ENCODE measurements at places on chromosomes 7 and 10.

DNA sequence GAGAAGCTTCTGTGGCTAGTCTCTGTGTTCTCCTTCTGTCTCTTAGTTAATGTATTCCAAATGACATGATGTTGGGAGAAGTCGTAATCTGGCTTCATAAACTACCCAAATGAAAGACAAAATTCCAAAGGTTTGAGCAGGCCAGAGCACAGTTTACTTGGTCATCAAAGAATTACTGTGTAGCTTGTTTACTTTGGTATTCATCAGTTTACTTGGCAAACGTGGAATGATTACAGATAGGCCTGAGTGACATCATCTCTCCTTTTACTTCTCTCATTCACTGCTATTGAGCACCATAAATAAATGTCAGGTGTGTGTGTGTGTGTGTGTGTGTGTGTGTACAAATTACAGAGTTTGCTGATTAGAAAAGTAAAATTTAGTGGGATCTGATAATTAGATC is 327.3 kb downstream of the PHTF2 start:
- no peak for DNase-seq

DNA sequence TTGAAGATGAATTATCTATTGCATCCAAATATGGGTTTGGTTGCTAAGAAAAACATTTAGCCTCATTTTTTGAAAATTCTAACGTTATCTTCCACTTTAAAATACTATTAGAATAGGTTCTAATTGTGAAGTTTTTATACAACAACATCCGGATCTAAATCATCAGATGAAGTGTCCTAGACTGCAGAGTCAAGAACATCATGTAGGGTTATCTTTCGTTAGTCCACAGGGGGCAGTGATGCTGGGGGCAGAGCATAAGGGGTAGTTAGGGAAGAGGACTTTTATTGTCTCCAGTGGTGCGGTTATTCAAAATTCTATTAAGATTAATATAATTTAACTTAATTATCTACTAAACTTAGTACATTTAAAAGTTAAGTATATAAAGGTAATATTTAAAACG is 990.6 kb upstream of the PHF14 start:
- DNase-seq, result no peak

DNA sequence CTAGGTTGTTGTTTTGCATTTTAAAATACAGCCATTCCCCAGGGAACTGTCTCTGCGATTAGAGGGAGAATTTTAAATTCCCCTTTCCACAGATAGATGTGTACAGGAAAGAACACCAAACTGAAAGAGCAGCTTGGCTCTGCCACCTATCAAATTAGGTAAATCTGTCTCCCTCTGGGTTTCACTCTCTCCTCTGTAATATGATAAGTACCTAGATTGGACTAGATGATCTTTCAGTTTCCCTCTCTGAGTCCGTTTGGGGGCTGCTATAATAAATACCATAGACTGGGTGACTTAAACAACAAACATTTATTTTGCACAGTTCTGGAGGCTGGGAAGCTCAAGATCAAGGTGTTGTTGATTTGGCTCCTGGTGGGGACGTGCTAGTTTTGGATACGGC is 186.0 kb downstream of the KIF20B start:
- DNase-seq, result no peak

DNA sequence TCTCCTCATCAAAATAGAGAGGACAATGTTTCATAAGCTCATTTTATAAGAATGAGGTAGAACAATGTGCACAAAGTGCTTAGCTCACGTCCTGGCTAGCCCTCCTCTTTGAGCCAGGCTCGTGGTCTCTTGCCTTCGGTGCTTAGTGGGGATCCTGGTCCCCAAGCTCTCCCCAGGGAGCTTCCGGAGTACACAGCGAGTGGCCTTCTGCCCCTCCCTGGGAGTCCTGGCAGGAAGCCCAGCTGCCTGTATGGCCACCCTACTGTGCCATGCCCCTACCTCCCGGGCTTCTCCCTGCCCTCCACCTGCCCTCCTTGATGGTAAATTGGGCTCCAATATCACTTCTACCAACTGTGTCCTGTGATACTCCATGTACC is 868 bp downstream of the MYO1G start:
- DNase-seq, result no peak

GRCh38 chr7:104382616-104383015 is 54.2 kb downstream of the LHFPL3 start:
- DNase-seq, result no peak

GRCh38 chr10:111116211-111116610 is 39.4 kb downstream of the ADRA2A start:
- DNase-seq, result no peak

DNA sequence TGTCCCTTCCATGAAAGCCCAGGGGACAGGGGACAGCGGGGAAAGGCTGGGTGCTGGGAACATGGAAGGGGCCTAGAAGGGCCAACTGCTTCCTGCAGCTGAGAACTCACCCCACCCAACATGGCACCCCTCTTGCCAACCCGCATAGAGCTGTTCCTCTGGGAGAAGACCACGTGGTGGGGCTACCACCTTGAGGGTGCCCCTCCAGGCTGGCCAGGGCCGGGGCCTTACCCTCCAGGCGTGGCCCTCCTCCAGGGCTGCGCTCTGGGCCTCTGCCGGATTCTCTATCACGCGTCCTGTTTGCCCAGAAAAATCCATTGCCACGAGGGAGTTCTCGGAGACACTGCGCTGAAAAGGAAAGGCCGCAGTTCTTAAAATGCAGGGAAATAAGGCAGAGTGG is 39.9 kb upstream of the DDC start:
- no peak for DNase-seq

- DNase-seq, result no peak
These were observed 70.6 kb upstream of the CCDC6 start for GRCh38 chr10:59976909-59977308.

DNA sequence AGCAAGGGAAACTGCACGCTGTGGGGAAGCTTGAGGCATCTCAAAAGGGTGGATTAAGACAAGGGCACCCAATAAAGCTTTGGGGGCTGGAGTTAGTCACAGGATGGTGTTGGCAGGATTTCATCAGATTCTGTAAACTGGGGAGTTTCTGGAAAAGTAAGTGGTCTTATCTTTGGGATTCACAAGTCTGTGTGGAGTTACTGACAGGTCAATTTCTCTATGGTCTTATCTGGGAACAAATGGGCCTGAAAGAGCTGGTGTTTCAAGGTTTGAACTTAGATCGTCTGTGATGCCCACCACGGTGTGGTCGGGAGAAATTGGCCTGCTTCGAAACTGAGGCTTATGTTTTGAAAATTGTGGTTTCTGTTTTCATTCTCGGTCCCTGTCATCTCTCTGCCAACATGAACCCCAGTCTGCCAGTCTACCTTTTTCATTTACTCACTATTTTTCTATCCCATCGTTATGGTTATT is 23.8 kb upstream of the AOAH start:
- DNase-seq, result no peak

- no peak for DNase-seq
These were observed 134.0 kb downstream of the GRID1 start for GRCh38 chr10:86232644-86233043.

- DNase-seq, result no peak
These were observed 84.0 kb downstream of the NRBF2 start for GRCh38 chr10:63217120-63217605.

DNA sequence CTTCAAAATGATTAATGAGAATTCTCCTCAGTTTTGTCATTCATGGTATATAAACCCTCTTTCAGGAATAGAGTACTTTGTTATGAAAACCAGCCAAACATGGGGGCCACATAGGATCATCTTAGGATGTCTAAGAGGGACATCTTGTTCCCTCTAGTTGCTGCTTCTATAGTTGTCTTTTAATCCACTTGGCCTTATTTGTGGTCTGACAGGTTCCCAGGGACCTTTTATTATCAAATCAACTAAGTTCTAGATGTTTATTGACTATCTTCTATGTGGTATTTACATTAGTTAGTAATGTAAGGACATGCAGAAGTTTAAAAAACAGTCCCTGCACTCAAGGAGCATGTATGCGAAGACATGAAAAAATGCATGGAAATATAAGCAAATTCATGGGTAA is 1.6 kb upstream of the ZC3HAV1 start:
- no peak for DNase-seq

DNA sequence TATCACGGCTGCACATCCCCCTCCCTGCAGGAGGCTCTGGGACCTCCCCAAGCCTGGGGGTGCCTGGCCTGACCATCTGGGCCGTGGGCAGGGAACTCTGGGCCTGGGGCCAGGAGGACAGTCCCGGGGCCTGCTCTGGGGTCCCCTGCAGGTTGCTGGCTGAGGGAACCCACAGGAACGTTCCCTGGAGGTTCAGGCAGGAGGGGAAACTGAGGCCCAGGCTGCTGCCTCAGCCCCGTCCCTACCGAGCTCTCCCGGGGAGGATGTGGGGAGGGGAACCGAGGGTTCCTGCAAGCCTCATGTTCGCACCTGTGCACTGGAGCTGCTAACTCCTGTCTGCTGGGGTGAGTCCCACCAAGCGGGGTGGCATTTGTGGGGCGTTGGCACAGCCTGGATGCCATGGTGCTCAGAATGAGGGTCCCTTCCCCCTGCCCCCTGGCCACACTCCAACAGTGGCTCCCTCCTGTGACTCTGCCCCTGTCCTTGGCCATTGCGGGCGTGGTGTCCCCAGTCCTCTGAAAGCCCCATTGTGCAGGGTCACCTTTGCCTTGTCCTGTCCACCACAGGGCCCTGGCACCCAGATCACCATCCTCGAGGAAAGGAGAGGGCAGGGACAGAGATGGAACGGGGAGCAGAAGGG is 9.4 kb downstream of the ELFN1 start:
- DNase-seq, result no peak

- no peak for DNase-seq
These were observed 119.9 kb downstream of the LARP4B start for GRCh38 chr10:811379-812175.

DNA sequence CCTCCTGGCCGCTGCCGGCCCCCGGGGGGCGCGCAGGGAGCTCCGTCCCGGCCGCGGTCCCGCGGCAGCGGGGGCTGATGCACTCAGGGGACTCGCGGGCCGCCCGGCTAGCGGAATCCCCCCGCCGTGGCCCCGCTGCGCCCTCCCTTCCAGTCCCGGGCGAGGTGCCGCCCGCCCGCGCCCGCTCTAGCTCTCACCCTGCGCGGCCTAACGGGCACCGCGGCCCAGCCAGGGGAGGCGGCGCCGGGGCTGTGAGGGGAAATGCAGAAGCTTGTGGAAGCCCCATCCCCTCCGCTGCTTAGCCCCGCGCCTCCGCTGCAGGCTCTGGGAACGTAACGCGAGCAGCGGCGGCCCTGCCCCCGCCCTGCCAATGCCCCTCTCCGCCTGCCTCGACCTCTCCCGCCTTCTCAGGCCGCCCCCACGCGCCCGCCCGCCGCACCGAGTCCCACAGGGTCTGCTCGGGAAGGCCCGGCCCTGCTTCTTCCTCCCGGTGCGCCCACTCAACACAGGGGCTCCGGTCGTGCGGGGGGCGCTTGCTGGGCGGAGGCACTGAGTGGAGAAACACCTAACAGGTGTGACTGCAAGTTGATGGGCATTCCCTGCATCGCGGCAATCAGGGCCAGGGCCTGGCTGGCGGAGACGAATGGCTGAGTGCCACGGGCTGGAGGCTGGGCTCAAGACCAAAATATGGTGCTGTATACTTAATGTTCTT is 384 bp upstream of the TMEM229A start:
- no peak for DNase-seq

GRCh38 chr10:131905603-131906268 is 4.9 kb downstream of the PPP2R2D start:
- no peak for DNase-seq

GRCh38 chr7:85851571-85852193 is 664.8 kb upstream of the SEMA3D start:
- no peak for DNase-seq

DNA sequence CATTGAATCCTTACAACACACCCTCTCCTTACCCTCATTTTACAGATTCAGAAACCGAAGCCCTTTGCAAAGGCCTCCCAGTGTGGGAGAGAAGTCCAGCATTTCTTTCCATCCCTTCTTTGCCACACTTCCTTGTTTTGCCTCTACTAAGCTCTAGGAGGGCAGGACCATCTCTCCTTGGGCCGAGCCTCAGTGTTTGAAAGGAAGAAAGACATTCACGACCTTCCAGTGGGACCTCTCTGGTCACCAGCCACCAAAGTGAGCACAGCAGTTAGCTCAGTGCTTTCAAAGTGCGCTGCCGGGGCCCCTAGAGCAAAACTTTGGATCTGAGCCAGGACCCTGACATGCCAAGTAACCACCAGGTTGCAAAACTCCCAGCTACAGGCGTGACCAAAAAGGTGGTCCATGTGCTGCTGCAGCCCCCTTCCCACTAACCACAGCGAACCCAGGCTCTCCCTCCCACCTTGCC is 12.4 kb downstream of the CTBP2 start:
- DNase-seq, result no peak

DNA sequence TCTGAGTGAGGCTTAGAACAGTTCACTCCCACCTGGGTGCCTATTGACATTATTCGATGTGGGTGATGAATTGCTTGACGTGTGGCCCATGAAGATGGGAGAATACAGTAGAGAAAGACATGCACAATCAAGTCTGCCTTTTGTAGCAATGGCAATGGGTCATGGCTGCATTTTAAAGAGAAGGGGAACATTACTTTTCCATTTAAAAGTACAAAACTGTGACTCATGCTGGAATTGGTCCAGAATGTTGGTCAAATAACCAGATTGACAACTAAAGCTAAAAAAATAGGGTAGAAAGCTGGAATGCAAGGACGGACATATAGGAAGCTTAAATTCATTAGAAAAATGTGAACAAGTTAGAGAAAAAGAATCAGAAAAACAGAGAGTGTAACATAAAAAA is 104.1 kb upstream of the SLC25A13 start:
- no peak for DNase-seq

DNA sequence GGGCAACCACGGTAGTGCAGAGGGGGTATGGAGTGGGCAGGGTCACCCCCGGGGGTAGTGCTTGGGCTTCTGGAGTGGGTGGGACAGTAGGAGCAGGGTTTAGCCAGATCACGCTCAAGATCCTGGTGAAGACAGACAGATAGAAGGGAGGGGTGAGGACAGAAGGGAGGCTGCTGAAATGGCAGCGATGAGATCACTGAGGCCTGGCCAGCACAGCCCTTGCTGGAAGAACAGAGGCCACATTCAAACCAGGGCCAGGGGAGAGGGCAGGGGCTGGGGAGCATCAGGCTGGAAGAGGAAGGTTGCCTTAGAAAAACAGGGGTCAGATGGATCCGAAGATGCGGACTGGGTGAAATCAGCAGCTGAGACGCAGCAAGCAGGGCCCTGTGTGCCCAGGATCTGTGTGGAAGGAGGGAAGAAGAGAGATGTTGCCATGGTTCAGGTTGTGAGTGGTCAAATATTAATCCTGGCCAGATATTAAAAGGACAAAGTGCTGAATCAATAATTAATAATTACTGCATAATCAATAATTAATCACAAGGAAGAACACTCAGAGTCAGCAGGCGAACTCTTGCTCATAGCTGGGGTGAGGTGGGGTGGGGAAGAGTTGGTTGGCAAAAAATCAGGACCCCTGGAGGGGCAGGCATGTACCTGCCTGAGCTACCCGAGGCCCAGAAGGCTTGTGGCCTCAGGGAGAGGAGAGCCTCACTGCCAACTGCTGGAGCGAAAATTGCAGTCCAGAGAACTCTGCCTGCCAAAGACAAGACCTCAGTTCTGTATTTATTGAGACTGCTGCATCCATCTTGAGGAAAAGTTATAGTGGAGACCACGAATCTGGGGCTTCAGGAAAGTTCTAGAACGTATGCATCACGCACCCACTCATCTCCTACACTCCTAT is 105.7 kb downstream of the GRB10 start:
- DNase-seq, result no peak

GRCh38 chr7:131364767-131365344 is 37.2 kb downstream of the MKLN1 start:
- DNase-seq, result no peak

- peak; percentile 59 for DNase-seq
These were observed 53.9 kb downstream of the AP3M1 start for GRCh38 chr10:74096777-74097176.

- DNase-seq, result no peak
These were observed 1133.4 kb downstream of the XPNPEP1 start for GRCh38 chr10:108789919-108790318.

GRCh38 chr10:73803680-73804286 is 7.6 kb downstream of the NDST2 start:
- peak; percentile 46 for DNase-seq
